ENCODE measurements at places on chromosomes 16 and 17.
A peak's percentile ranks its signal among the peaks of the same experiment; 100 is the strongest.

GRCh38 chr17:81518785-81519283 is 6.2 kb upstream of the ACTG1 start:
- peak; percentile 66 for DNase-seq

GRCh38 chr16:23842137-23842600 is 6.4 kb downstream of the PRKCB start:
- DNase-seq, result no peak

DNA sequence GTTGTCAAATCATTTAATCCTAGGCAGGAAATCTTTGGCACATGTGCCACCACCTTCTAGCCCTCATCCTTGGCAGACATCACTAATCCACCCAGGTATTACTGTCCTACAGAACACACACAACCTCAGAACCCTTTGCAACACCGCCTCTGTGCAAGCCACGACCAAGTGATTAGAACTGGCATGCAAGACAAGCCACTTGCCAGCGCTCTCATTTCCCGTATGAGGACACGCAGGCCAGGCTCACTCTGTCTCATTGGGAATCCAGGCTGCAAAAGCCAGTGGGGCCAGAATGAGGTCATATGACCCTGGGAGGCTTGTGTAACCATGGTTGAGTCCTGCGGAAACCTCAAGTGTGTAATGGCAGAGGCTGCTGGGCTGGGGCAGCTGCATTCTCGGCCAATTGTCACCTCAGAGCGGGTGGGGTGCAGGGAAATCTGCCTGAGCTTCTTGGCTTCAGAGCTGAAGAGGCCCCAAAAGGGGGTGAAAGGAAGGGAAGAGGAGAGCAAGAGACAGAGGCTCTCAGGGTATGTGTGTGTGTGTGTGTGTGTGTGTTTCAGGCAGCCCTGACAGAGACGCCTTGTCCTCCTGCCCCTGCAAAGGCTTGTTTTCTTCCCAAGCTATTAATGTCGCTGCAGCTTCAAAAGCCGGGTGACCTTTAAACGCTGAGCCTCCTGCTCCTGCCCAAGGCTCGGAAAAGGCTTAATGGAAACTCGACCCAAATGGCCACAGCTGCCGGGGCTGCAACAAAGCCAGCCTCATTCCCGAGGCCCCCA is 43.2 kb upstream of the MRPS23 start:
- DNase-seq, result peak; percentile 93

GRCh38 chr16:80899809-80900592 is 95.6 kb upstream of the CDYL2 start:
- DNase-seq, result peak; percentile 7

DNA sequence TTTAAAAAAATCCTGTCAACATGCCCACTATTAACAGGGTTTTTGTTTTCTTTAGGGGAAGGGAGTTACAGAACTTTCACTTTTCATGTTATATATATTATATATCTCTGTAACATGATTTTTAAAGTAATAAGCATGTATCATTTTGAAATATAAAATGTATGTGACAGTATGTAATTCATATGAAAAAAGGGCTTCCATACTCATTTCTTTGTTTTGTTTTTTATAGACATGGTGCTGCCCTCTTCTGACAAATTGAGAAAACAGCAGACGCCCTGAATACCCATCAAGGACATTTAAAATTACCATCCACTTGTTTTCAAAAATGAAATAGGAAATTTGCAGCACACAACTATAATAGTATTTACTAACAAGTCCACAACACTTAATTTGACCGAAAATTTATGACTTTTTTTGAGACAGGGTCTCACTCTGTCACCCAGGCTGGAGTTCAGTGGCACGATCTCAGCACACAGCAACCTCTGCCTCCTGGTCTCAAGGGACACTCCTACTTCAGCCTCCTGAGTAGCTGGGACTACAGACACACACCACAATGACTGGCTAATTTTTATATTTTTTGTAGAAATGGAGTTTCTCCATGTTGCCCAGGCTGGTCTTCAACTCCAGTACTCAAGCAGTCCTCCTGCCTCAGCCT is 30.4 kb downstream of the CFDP1 start:
- DNase-seq, result peak; percentile 61

GRCh38 chr17:28493460-28493859 is 12.7 kb upstream of the FOXN1 start:
- no peak for DNase-seq

GRCh38 chr17:10421211-10421610 is 539 bp downstream of the MYH8 start:
- no peak for DNase-seq

Data from epithelial cell of esophagus (primary cell).